ENCODE measurements at places on chromosomes 2 and 18.
A peak's percentile ranks its signal among the peaks of the same experiment; 100 is the strongest.

DNA sequence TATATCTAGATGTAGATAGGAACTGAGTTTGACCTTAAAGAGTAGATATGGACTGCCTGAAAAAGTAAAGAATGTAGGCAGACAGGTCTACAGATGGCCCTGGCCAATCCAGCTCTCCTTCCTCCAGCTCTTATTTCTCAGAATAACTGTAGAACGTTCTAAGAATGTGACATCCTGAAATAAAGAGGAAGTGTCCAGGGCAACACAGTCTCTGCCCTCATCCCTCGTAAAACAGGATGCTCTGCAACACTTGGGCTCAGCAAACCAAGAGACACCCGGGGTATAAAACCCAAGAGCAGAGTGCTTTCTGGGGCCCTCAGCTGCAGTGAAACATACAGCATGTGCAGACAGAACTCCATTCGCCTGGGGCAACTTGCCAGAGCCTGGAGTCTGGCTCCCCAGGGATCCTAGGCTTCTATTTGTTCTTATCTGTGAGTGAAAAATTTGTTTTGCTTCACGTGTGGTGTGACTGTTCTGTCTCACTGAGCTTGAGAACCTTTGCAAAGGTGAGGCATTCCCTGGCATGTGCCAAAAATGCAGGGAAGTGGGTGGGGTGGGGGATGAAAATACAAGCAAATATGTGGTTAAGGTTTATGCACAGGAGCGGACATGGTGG is 401.0 kb downstream of the SETBP1 start:
- DNase-seq = no peak

- no peak for DNase-seq
Measured at GRCh38 chr2:7803515-7803914, 878.3 kb upstream of the ID2 start.

DNA sequence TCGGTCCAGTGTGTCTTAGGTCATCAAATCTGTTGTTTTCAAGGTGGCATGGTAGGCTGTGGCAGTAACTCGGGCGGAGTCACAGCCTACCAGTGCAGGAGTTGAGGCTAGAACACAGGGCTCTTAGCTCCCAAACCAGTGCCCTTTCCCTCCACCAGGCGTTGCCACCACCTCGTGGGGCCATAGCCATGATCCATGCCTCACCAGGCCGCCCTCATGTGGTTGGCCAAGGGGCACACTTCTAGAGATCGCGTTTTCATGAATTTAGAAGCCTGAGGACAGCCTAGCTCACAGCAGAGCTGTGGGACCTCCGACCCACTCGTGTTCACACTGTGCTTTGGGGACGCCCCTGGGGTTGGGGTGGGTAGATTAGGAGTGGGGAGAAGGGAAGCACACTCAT is 10.6 kb downstream of the SEC11C start:
- DNase-seq = no peak

- DNase-seq = no peak
Measured at GRCh38 chr2:182852090-182852489, 14.3 kb downstream of the FRZB start.

DNA sequence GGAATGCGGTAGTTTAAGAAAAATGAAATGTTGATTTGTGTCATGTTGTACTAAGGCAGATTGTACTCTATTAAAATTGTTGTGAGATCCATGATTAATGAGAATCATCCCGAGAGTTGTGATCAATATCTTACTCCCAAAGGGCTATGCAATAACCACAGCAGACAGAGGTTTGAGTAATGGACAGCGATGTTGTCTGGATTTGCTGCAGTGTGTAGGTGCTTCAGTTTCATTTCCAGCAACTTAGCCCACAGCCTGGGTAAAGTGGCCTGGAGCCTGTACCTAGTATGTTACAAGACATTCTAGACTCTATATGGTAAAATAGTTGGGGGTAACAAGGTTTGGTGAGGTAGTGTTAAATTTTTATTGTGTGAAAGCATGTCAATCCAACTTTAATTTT is 794.3 kb upstream of the CDH7 start:
- DNase-seq = no peak

DNA sequence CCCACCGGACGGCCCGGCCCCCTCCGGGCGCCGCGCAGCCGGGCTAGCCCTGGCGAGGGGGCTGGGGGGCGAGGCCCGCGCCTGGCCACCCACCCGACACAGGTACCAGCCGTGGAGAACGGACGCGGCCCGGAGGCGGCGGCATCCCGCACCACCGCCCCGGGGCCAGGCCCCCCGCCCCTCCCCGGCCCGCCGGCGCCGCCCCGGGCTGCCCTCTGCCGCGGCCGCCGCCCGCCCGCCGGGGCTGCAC is 405 bp downstream of the SOS1 start:
- no peak for DNase-seq

- DNase-seq = no peak
Measured at GRCh38 chr2:230947908-230948365, 22.9 kb upstream of the GPR55 start.

- DNase-seq = no peak
Measured at GRCh38 chr2:12763486-12763885, 46.8 kb downstream of the TRIB2 start.

DNA sequence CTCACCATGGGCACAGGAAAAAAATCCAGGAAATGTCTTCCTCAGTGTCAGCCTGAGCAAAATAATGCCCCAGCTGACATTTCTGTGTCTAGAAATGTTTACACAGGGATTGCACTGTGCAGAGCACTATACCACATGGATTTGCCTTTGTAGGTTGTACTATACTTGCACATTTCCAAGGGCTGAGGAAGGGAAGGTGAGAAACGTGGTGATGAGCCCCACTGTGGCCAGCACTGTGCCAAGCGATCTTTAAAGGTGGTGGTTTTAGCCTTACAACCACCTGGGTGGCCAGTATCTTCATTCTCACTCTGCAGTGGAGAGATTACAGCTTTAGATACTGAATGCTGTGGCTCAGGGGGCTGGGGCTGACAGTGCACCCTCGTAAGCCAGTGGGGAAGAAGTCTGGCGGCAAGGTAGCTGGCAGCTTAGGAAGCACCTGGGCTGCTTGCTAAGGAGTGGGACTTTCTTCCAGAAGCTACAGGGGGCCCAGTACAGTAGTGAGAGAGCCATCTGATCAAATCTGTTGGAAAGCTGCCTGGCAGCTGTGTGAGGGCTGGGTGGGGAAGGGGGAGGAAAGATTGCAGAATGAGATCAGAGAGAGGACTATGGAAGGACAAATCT is 81.4 kb upstream of the MSH2 start:
- peak; percentile 59 for DNase-seq

DNA sequence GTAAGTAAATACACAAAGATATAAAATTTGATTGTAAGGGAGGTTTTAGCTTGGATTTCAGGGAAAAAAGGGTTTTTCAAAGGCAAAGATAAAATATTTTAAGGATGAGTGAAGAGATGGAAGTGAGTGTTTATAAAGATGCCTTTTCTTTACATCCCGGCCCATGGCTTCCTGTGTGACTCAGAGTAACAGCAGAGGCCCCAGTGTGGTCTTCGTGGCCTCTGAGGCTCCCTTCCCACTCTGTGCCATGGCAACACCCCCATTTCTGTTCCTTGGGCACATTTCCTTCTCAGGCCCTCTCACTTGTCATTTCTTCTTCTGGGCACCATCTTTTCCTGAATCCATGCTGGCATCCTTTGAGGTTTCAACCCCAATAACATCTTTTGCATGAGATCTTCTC is 92.6 kb upstream of the TMEM18 start:
- no peak for DNase-seq

Measured in DMS 273 treated with DMSO at 0.1 percent for 48 hours (cell line).